SW 1271 (cell line): ENCODE measurements at places on chromosomes 1 and 21.
A peak's percentile ranks its signal among the peaks of the same experiment; 100 is the strongest.

DNA sequence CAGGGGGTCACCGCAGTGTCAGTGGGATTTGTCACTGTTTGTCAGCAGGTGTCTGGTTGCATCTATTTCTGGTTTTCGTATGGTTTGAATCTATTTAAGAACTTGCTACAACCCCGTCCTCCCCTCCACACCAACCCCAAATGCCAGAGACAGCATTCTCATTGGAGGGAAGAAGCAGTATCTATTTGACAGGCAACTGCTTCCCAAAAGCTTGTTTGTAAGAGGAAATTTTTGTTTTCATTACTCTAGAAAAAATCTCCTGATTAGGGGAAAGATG lies 54.4 kb downstream of the NR5A2 start:
- DNase-seq = no peak

GRCh38 chr1:61182049-61182448 lies 99.7 kb downstream of the NFIA start:
- no peak for DNase-seq

DNA sequence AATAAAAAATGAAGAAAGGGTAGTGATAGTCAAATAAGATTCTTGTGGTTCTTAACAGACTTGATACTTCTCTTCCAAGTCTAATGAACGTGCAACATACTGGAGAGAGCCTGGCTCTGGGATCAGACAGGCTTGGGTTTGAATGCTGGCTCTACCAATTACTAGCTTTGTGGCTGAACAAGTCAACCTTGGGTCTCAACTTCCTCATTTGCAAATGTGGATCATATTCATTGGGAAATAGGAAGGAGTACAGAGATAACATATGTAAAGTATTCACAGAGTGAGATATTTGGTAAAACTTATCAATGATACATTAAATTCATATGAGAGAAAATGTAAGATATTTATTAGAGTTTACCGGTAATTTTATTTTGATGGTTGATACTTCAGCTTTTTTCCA lies 2.0 kb downstream of the EDEM3 start:
- DNase-seq = no peak

DNA sequence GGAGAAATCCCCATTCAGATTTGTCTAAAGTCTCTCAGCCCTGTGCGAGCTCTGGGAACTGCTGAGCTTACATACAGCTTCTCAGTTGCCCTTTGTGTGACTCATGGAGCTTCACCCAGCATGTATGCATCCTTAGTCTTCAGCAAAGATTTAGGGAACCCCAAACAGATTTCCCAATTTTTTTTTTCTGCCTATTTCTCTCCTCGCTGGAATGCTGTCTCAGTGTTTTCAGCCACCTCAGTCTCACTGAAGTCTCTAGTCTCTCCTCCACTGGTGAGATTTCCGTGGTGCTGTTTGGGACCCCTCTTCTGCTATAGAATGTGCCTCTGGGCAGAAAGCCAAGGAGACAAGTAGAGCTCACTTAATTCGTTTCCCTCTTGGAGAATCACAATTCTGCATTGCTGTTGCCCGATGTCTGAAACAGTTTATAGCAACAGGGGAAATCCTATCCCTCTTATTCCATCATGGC lies 28.1 kb upstream of the TXLNA start:
- no peak for DNase-seq

- DNase-seq = no peak
Observed at GRCh38 chr1:199700551-199700950, 327.0 kb upstream of the NR5A2 start.

GRCh38 chr1:201358596-201358995 lies 18.9 kb downstream of the TNNT2 start:
- no peak for DNase-seq

DNA sequence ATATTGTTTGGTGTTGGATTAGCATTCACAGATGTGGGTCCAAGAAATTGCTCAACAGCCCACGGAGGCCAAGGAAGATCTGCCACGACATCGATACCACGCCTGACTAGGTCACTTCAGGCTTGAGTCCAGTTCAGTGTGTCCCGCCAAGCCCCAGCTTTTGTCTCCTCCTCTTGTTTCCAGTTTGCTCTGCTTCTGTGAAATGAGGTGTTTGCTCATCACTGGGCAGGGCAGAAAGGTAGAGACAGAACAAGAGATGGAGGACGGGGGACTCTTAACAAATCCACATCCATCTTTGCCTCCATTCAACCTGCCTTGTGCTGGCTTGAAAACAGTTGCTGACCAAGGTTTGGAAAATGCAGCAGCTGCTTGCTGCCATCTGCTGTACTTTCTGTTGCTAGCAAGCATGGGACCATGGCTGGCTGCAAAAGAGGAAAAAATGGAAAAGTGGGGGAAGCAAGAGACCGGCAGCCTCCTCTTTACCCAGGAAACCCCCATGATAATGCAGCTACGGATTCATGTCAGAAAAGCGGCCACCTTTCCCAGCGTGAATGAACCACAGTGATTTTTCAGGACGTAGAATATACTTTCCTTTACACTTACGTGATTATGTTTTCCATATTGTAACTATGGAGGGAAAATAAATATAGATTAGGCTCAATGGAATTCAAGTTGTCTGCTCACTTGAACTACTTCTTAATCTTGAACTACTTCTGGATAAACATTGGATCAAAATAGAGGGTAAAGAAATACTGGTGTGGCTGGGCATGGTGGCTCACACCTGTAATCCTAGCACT lies 80.2 kb upstream of the GREM2 start:
- no peak for DNase-seq

- DNase-seq = no peak
Observed at GRCh38 chr1:206909161-206909882, 12.1 kb downstream of the IL24 start.

DNA sequence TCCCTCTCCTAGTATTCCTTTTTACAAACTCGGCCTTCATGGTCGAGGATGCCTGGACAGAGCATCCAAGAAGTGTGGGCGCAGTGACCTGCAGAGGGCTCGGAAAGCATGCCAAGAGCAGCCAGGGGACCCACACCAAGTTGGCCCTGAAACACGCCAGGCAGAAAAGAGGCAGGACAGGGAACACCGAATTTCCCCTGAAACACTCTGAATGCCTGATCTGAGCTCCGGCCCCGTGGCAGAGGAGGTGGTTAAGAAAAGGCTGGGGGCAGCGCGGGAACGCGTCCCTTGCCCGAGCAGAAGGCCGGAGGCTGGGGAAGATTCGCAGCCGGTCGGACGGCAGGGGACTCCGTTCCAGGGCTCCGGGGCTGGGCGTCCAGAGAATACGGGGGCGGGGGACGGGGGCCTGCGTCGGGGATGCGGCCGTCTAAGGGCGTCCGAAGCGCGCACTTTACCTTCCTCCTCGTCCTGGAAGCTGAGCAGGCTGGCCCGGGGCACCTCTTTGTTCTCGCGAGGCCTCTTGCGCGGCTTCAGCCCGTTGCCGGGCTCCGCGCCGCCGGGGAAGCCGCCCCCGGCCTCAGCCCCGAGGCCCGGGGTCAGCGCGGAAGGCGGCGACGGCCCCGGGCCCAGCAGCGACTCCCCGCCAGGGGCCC lies 558 bp downstream of the PAXBP1 start:
- peak; percentile 39 for DNase-seq

GRCh38 chr1:92768296-92768695 lies 16.6 kb downstream of the EVI5 start:
- DNase-seq = no peak

DNA sequence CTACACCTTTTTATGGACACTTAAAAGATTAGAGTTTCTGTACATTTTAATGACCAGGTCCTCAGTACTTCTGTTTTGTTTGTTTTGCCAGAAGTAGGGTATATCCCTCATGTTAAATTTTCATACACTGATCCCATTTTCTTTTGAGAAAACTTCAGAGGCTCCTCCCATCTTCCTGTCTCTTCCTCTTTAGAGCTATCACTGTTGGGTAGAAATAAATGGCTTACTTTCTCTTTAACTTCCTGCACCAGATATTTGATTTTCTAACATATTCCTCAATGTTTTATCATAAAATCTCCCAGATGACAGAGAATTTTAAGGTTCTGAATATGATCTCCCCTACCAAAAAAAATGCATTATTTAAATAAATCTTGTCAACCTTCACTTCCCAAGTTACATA lies 23.4 kb downstream of the VAV3 start:
- no peak for DNase-seq
